ENCODE measurements at places on chromosomes 7 and 10. TPM values are rescaled to one million over a fixed set of nuclear protein-coding genes. Genes with fewer than 3 reads are reported as not detected.

DNA sequence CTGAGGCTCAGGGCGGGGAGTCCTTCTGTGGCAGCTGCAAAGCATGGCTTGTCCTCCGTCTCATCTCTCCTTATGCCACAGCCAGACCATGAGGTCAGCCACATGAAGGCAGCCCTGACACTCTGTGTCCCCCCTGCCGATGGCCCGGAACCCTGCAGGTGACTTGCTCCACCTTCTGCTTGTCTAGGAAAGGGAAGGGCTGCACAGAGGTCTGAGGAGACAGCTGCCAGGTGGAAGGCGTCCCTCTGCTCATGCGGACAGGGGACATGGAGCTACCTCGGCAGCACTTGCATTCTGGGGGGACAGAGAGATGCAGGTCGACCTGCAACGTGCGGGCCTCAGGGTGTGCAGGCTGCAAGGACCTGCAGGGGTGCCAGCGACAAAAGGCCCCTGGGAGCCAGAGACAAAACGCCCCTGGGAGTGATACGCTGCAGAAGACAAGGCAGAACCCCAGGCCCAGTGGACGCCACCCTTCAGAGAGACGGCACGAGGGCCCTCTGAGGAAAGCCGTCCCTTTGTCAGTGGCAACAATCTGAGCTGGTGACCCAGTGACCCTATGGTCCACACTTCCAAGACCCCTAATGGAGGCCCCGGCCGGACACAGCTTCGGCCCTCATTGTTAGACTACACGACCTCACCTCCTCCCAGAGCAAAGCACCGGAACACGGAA lies 205.2 kb upstream of the PPP2R2D start:
- H3K4me3 ChIP-seq: no peak overlapping the region
- H3K27ac ChIP-seq: no peak overlapping the region
- no peaks in the 10 kb centered on the region for H3K4me1 ChIP-seq
- no peaks in the 10 kb centered on the region for H3K36me3 ChIP-seq
- peaks cover 53% of the 10 kb centered on the region for H3K27me3 ChIP-seq
- DNase-seq: no peak

- peaks cover 19% of the 10 kb centered on the region for H3K36me3 ChIP-seq
- no peak overlapping the region for H3K27ac ChIP-seq
- no peaks in the 10 kb centered on the region for H3K27me3 ChIP-seq
- H3K4me1 ChIP-seq: no peaks in the 10 kb centered on the region
- DNase-seq: peak; percentile 69
Measured at GRCh38 chr7:111741811-111742240, 179.5 kb upstream of the IMMP2L start.

- H3K27ac ChIP-seq: no peak overlapping the region
- no peaks in the 10 kb centered on the region for H3K36me3 ChIP-seq
Measured at GRCh38 chr10:125916977-125917376, 20.6 kb downstream of the FANK1 start.

- peaks cover 8% of the 10 kb centered on the region for H3K36me3 ChIP-seq
- H3K4me3 ChIP-seq: no peak overlapping the region
- H3K27ac ChIP-seq: no peak overlapping the region
- H3K27me3 ChIP-seq: no peaks in the 10 kb centered on the region
- no peaks in the 10 kb centered on the region for H3K4me1 ChIP-seq
- DNase-seq: no peak
Measured at GRCh38 chr7:108584211-108584610, 14.5 kb downstream of the DNAJB9 start.

- H3K27ac ChIP-seq: no peak overlapping the region
- no peak for DNase-seq
- H3K4me1 ChIP-seq: no peaks in the 10 kb centered on the region
- H3K27me3 ChIP-seq: no peaks in the 10 kb centered on the region
- H3K36me3 ChIP-seq: no peaks in the 10 kb centered on the region
Measured at GRCh38 chr10:129253865-129254179, 213.2 kb upstream of the MGMT start.

GRCh38 chr7:152869041-152869676 lies 109.6 kb downstream of the ACTR3B start:
- no peaks in the 10 kb centered on the region for H3K27me3 ChIP-seq
- no peak for DNase-seq
- no peak overlapping the region for H3K27ac ChIP-seq
- no peaks in the 10 kb centered on the region for H3K36me3 ChIP-seq
- H3K4me1 ChIP-seq: no peaks in the 10 kb centered on the region

DNA sequence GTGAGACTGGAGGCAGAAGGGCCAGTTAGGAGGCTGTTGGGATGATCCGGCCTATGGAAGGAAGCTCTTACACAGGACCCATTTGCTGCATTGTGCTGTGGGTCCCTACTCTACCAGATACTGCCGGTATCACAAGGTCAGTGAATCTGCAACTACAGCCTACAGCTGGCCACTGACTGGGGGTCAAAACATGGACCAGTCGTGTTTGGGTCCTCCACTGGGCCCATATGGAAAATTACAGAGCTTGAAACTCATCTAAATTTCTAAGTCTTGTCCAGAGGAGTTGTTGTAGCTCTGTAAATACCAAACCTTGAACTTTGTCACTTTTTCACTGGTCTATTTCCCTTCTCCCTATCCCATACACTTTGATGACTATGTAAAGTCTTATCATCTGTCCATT lies 5.6 kb upstream of the NUP205 start:
- no peaks in the 10 kb centered on the region for H3K27me3 ChIP-seq
- H3K4me1 ChIP-seq: no peaks in the 10 kb centered on the region
- no peak overlapping the region for H3K27ac ChIP-seq
- no peaks in the 10 kb centered on the region for H3K36me3 ChIP-seq
- no peak for DNase-seq

GRCh38 chr10:96072674-96073073 lies 29.3 kb downstream of the CCNJ start:
- H3K27ac ChIP-seq: no peak overlapping the region
- H3K4me1 ChIP-seq: no peaks in the 10 kb centered on the region
- no peak for DNase-seq
- H3K36me3 ChIP-seq: no peaks in the 10 kb centered on the region

Gene CTAGE8
- 0.68 TPM for polyA plus RNA-seq

Gene SCART1
- not detected for polyA plus RNA-seq

Gene AEBP1
- 14.6 TPM for polyA plus RNA-seq

Gene ZNF727
- not detected for polyA plus RNA-seq
